Activated CD8-positive, alpha-beta memory T cell treated with anti-CD3 and anti-CD28 coated beads for 24 hours (primary cell): ENCODE measurements at places on chromosomes 7 and 10.

GRCh38 chr7:46660402-46660980, 739.4 kb upstream of the IGFBP3 start:
- DNase-seq: no peak

DNA sequence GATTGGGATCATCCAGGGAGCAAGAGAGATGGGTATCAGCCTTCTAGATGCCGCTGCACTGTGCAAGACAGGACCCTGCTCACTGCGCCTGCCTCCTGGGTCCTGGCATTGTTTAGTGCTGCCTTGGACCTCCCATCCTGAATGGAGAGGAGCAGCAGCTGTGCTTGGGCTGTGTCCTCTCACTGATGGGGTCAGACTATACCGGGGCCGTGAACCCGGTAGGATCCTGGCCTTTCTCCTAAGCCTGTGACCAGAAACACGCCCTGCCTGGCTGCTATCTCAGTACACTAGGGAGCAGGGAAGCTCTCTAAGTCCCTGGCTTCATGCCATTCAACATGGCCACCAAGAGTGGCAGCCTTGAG, 309.4 kb upstream of the ZNF32 start:
- no peak for DNase-seq

- DNase-seq: no peak
Observed at GRCh38 chr10:16847644-16848043, 30.4 kb upstream of the RSU1 start.

DNA sequence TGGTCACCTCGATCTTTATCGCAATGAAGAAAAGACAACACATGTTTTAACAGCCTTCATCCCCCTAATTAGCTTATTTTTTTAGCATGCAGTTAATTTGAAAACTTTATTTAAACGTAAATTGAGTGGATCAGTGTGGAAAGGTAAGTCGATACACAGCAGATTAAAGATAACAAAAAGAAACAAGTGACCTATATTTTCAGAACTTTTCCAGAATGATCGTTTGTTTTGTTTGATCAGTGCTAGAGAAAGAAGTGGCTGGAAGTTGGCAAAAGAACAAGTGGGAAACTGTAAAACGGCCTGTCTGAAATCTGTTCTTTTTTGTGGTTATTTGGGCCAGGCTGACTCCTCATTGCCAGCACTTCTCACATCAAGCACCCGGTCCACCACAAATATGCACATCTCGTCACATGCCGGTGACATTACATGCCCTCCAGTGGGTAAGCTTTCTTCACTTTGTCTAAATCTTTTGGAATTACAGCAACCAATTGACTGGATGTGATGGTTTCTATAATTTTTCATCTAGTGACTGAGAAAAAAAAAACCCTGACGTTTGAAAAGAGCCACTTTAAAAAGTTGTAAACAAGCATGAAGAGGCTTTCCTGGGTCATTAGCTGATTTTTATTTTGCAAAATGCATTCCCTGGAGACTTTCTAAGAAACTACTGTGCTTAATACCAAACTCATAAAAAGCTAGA, 33.2 kb downstream of the C7orf33 start:
- no peak for DNase-seq

GRCh38 chr7:132113536-132114371, 462.5 kb downstream of the PLXNA4 start:
- DNase-seq: no peak

GRCh38 chr7:80135309-80136104, 876 bp downstream of the GNAI1 start:
- DNase-seq: peak; percentile 73

DNA sequence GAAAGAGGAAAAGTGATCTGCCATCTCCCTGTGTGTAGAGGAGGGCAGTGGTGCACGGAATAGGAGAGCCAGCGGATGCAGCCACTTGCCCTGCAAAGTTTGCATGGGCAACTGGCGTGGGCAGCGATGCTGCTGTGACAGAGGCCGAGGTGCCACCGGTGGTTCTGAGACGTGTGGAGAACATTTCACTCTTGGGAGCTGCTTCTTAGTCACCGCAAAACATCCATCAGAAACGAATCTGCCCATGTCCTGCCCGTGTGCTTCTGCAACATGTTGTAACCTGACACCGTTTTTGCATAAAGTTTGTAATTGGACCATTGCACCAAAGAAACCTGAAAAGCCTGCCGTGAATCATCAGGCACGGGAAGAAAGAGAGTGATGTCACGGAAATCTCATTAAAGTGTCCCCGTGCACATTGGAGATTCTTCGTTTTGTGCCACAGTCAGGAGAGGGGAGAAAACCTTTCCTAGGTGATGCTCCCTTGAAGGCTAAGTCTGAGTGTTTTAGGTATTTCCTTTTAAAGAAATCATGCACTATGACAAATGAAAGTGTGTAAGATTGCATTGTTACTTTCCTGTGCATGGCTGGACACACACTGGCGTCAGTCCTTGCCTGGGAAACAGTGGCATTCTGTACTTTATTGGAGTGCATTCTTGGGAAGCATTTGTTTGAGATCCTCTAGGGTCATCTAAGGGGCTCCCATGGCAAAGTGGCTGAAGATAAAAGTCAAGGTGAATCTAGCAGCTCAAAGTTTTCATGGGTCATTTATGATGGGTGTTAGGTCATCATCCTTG, 302.6 kb downstream of the KLF6 start:
- DNase-seq: no peak

DNA sequence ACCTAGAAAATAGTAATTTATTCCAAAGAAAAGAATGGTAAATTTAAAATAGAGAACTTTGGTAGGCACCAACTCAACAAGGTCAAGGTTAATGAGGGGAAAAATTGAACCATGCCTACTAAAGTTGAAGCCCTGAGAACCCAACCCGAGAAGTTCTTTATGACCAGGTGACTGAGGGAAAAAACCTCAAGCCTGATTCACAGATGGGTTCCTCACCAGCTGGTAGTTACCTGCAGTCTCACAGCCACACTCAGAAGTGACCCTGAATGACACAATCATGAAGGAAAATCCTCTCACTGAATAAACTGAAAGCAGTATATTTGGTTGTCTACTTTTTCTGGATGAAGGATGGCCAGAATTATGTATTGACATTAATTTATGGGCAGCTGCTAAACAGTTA, 7.0 kb downstream of the C10orf67 start:
- DNase-seq: no peak

DNA sequence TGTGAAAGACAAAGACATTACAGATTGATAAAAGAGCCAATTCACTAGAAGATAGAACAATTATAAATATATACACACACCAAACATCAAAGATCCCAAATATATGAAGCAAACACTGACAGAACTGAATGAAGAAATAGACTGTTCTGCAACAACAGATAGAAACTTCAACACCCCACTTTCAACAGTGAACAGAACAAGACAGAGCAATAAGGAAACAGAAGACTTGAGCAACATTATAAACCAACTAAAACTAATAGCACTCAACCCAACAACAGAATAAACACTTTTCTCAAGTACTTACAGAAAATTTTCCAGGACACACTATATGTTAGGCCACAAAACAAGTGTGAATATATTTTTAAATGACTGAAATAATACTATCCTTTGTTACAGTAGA, 10.9 kb downstream of the CDCA7L start:
- DNase-seq: no peak

- peak; percentile 53 for DNase-seq
Observed at GRCh38 chr10:11447586-11447985, 163.9 kb downstream of the USP6NL start.

GRCh38 chr7:112422842-112423496, 27.3 kb upstream of the IFRD1 start:
- peak; percentile 58 for DNase-seq

- DNase-seq: no peak
Observed at GRCh38 chr10:84342584-84342983, 14.2 kb downstream of the CCSER2 start.

GRCh38 chr7:55194522-55194921, 170.6 kb upstream of the LANCL2 start:
- peak; percentile 30 for DNase-seq

GRCh38 chr10:50503661-50504320, 120.0 kb downstream of the SGMS1 start:
- no peak for DNase-seq

- no peak for DNase-seq
Observed at GRCh38 chr7:150570556-150571465, 3.6 kb downstream of the GIMAP4 start.

DNA sequence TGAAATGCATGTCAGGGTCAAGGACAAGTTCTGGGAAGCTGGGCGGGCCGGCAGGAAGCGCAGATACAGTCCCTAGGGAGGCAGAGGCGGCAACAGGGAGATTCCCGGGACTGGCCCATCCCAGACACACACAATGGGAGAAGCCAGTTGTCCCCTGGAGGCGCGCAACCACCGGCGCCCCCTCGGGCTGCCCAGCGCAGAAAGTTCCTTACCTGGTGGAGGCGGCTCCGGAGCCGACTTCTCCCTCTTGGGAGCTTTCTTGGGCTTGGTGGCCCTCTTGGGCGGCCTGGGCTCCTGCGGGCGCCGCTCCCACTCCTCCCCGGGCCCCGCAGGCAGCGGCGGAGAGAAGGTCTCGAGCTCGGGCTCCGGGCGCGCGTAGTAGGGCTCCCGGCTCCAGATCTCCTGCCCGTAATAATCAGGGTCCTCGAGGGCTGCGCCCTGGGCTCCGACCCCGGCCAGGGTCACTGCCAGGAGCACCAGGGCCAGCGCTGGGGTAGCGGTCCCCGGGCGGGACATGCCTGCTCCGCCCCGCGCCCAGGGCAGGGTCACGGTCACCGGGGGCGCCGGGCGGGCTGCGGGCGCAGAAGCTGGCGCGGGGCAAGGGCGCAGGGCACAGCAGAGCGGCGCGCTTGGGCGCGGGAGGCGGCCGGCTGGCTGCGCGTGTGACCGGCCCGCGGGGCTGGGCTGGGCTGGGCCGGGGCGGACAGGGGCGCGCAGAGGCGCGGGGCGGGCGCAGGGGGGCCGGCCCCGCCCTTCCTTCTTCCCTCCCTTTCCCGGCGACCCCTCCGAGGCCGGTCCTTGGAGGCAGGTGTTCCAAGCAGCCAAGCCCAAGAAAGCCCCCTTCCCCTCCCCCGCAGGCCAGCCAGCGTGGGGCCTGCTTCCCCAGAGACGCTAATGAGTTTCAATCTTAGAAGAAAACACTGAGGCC, at the start of gene CPXM2:
Gene CPXM2 (minus strand): TSS at position 664 of the 928 bp plus-strand sequence. CDS start 148 bp downstream, at position 516.
- no peak for DNase-seq

DNA sequence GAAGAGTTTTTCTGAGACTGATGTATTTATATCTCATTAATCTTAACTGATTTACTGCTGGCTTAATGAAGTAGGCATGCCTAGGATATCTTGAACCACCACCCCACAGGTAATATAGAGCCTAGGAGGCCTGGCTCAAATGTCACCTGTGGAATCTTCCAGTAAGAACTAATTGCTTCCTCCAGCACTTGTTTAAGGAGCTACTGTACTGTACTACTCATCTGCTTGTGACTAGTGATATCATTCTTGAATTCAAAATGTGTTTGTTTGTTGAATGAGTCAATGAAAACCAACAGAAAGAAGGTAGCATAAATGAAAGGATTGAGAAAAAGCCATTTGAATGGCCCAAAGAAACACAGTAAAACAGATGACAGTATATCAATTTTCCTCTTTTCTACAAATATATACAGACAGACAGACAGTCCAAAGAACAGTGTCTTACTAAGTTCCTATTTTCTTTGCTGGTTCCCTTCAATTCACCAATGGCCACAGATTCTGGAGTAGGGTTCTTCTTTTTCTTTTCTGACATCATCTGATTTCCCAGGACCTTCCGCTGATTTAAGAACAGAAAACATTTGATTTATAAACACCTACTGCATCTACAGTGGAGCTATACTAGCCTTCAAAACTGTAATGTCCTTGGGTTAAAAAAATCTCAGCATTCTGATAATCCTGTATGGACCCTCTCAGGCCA, 43.7 kb upstream of the SLIT1 start:
- DNase-seq: no peak

DNA sequence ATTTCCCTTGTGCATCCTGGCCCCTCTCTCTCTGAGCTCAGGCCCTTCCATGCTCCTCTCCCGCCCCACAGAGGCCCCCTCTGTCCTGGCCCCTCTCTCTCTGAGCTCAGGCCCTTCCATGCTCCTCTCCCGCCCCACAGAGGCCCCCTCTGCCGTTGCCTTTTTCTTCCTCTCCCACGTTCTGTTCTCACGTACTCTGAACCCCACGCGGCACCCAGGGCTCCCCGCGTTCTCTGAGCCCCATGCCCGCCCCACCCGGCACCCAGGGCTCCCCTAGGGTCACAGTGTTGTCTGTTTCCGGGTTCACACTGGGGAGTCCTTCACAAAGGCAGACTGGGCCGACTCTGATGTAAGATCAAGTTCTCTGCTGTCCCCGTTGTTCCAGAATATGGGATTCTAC, 336.8 kb downstream of the DNAJB6 start:
- DNase-seq: no peak

- no peak for DNase-seq
Observed at GRCh38 chr10:114261076-114261475, 22.0 kb downstream of the VWA2 start.

GRCh38 chr10:69862882-69863530, 61.3 kb downstream of the COL13A1 start:
- no peak for DNase-seq

DNA sequence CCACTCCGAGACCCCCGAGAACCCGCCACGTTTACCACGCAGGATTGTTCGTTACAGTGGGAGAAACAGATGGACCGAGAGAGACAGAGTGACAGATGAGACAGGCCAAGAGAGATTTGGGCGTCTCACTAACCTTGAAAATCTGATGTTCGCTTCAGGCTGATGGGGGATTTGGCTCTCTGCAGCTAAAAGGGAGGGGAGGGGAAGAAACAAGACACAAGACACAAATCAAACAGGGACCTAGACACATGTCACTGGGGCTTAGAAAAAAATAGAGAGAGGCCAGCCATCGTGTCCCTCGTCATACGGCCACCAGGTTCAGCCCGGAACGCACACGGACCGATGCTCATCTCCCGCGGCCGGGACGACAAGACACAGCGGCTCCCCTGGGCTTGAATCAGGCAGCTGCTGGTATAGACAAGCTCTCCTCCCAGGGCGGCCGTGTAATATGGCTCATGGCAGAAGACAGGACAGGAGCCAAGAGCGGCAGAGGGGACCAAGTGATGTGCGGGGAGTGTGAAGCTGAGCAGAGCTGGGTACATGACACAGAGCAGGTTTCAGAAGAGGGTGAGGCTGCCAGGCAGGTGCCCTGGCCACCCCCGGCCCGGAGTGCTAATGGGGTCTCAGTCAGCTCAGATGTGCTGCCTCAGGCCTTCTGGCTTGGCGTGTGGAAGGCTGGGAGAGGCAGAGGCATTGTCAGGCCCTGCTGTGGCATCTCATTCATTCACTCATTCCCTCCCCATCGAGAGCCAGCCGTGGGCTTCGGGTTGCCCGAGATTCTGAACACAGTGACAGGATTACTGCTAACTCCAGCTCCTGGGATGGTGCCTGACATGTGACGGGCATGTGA, 88.5 kb upstream of the GNA12 start:
- no peak for DNase-seq

- no peak for DNase-seq
Observed at GRCh38 chr7:98526059-98526458, 91.0 kb upstream of the NPTX2 start.

- DNase-seq: no peak
Observed at GRCh38 chr10:86659721-86660453, 5.5 kb downstream of the OPN4 start.
